ENCODE measurements at places on chromosomes 16 and 17.
A peak's percentile ranks its signal among the peaks of the same experiment; 100 is the strongest.

GRCh38 chr17:65559461-65559803 is 2.0 kb downstream of the AXIN2 start:
- no peak for DNase-seq

GRCh38 chr17:81002409-81003361 is 11.0 kb downstream of the CHMP6 start:
- DNase-seq = no peak

DNA sequence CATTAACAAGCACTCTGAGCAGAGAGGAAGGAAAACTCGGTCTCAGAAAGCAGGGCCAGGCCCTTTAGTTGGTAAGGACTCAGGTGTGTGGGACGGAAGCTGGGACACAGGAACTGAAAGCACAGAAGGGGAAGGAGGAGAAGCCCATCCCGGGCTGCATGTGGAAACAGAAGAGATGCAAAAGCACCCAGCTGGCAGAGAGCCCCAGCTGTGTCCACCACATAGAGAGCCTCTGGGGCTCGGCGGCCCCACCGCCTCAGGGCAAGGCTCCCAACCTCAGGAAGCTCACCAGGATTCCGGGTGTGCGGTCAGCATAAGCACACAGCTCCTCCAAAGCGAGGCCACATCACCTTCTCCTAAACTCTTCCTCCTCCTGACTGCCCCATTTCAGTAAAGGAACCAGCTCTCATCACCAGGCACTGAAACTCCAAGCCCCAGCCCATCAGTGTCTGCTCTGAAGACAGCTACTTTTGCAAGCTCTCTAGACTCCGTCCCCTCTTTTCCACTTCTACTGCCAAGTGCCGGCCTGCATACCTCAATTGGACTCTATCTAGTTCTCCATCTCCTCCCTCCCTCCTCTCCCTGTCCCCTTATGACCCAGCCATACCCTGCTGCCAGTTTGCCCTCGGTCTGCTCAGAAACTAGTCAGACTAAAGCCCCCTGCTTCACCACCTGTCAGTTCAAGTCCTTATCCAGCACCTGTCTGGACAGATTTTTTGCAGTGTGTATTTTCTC is 6.0 kb downstream of the ST3GAL2 start:
- no peak for DNase-seq

- no peak for DNase-seq
These were observed 29.9 kb downstream of the CFAP20 start for GRCh38 chr16:58099097-58099955.

DNA sequence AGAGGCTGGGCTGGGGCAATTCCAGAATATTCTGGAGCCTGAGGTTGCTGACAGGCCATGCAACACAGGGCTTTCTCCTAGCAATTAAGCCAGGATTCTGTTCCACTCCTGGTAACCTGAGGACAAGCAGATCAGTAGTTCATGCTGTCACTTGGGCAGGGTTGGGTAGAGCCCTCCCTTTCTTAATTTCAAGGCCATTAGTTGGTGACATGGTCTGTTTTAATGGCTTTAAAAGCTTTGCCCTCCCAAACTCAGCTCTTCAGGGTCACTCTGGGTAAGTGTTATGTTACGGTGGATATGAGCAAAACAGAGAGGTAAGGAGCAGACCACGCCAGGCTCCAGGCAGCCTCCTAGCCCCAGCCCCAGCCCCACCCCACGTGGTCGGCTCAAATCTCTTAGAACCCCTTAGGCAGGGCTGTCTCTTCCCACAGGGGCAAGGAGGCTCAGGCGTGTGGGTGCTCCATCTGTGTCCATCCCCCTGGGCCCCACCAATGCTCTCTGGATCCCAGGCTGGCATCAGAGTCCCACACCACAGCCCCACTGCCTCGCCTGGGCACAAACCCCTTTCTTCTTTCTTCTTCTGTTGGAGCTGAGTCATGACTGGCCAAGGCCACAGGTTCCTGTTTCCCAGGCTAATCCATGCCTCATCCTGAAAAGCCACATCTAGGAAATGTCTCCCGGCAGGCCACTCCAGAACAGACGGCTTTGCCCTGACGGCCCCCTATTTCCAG is 27.5 kb downstream of the CEP295NL start:
- DNase-seq = no peak

- DNase-seq = no peak
These were observed 133.1 kb downstream of the SDK2 start for GRCh38 chr17:73510981-73511718.

GRCh38 chr17:8855477-8856204 is 11.8 kb downstream of the PIK3R6 start:
- DNase-seq = no peak

- DNase-seq = no peak
These were observed 11.9 kb upstream of the CYTH1 start for GRCh38 chr17:78793968-78794367.

DNA sequence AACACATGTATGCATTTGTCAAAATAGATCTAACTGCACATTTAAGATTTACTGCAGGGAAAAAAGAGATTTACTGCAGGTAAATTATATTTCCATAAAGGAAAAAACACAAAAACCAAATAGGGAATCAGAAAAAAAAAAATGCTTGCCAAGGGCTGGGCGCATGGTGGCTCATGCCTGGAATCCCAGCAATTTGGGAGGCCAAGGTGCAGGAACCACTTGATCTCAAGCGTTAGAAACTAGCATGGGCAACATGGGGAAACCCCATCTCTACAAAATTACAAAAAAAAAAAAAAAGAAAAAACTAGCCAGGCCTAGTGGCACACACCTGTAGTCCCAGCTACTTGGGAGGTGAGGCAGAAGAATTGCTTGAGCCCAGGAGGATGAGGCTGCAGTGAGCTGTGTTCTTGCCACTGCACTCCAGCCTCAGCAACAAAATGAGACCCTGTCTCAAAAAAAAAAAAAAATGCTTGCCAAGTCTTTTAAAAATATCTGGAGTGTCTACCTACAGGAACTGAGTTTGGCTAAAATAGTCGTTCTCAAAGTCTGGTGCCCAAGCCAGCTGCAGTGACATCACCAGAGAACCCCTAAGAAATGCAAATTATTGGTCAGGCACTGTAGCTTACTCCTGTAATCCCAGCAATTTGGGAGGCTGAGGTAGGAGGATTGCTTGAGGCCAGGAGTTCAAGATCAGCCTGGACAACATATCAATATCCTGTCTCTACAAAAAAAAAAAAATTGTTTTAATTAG is 17.5 kb downstream of the TRIM25 start:
- DNase-seq = no peak

GRCh38 chr16:5030251-5030870 is 3.4 kb downstream of the NAGPA start:
- no peak for DNase-seq

GRCh38 chr17:41168121-41168520 is at the start of gene KRTAP4-3:
Gene KRTAP4-3, minus strand, starts transcription at chr17:41168221. Its CDS starts 49 bp downstream, at chr17:41168172.
- DNase-seq = no peak

DNA sequence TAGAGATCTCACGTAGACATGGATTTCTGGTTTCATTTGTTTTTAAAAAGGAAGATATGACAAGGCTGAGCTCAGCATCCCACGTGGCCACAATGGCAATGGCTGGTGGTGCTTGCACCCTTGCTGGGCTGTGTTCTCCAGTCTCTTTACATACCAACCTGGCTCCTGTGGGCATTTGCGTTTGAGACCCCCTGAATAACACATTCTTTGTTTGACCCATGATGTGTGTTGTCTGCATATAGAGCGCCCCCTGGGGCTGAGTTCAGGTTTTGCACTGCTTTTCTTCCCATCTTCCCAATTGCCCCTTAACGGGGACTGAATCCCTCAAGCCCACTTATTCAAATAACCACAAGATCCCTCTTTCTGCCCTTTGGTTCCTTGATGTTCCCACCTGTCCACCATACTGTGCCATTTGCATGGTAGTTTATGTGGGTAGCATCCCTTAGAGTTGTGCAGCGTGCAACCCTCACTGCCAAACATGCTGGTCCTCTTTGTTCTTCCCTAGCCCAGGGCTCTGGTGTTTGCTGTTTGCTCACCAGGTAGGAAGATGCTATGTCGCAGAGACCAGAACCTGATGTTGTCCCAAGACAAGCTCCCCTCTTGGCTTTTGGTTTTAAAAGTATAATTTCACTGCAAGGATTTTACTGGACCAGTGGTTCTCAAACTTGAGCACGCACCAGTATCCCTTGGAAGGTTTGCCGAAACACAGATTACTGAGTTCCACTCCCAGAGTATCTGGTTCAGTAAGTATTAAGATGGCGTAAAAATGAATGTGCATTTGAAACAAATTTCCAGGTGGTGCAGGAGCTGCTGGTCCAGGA is 38.5 kb upstream of the NKD1 start:
- no peak for DNase-seq

- DNase-seq = no peak
These were observed 5.4 kb downstream of the ZCCHC14 start for GRCh38 chr16:87487361-87487924.

GRCh38 chr16:11180489-11180888 is 75.5 kb downstream of the SOCS1 start:
- no peak for DNase-seq

DNA sequence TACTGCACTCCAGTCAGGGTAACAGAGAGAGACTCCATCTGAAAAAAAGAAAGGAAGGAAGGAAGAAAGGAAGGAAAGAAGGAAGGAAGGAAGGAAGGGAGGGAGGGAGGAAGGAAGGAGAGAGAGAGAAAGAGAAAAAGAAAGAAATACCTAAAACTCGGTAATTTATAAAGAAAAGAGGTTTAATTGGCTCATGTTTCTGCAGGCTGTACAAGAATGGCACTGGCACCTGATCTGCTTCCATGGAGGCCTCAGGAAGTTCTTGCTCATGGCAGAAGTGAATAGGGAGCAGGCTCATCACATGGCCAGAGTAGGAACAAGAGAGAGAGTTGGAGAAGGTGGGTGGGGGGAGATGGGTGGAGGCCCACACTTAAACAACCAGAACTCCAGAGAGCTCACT is 215.2 kb upstream of the IRX3 start:
- DNase-seq = no peak

DNA sequence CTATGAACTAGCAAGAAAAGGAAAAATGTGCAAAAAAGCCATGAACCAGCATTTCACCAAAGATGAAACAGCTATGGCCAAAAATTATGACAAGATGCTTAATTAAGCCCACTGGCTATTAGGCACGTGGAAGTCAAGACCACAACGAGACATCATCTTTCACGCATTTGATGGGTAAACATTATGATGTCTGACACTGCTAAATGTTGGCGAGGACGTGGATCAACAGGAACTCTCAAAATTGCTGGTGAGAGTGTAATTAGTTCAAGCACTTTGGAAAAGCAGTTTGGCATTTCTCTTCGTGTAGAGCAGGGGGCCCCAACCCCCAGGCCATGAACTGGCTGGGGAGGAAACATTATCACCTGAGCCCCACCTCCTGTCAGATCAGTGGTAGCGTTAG is 39.6 kb upstream of the ADGRG1 start:
- DNase-seq = no peak

GRCh38 chr17:49783791-49784190 is 4.7 kb upstream of the KAT7 start:
- DNase-seq = no peak

- DNase-seq = peak; percentile 18
These were observed 81.8 kb downstream of the PRKCB start for GRCh38 chr16:23917621-23918020.

DNA sequence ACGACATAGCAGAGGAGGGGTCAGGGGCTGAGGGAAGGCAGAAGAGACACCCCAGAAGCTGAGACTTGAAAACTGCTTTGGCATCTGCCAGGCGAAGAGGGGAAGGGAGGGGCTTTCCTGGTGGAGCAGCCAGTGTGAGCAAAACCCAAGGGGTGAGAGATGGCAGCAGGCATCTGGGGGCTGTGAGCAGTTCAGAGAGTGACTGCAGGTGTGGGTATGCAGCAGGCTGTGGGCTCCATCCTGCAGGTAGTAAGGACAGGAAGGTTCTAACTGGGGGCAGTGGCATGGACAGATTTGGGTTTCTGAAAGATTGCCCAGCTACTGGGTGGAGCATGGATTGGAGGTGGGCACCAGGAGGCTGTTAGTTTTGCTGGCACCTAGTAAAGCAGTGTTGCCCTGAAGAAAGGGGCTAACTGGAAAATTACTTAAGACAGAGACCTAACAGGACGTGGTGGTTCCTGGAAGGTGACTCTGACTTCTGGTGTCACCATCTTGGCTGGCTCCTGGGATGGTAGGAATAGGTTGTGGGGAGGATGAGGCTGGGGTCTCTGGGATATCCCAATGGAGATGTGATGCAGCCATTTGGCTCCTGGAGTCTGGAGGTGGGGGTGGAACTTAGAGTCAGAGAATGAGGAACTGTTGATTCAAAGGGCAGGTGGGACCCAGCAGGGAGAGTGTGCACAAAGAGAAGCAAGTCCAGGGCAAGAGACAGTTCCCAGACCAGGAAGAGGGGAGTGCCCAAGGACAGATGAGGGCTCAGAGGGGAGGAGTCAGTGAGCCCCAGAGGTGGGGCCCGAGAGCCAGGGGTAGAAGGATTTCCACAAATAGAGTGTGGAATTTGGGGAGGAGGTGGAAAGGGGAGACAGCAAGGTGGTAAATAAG is 11.2 kb downstream of the BCL7C start:
- no peak for DNase-seq

GRCh38 chr16:53489755-53490154 is 13.3 kb downstream of the AKTIP start:
- no peak for DNase-seq

DNA sequence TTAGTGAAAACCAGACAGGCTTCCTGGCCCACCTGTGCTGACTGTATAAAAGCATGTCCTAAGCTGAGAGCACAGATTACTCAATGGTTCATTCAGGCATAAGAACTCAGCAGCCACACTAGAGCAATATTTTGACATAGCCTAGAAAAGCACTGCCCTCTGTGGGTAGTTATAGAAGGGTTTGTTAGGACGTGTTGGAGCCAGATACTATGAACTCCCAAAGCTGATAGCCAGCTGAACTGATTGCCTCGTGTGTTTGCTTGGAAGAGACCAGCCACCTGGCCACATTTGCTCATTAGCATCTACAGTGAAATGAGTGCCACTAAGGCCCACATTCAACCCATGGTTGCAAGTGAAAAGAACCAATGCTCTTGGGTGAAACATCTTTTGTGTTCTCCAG is 30.8 kb upstream of the ABCA5 start:
- no peak for DNase-seq

DNA sequence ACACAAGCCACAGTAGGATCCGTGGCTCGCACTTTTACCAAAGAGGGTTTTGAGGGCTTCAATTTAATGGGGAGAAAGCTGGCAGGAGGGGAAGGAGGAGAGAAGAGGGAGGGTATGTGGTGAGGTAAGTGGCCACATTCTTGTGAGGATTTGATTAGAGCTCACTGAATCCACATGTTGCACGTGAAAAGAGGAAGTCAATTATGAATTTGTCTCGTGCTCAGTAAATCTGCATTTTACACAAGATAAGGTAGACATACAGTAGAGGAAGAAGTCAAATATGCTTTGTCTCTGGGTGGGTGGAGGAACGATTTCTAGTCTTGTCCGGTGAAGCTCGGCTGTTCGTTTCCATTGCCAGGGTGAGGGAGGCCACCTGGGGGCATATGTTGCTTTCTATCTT is 862 bp downstream of the ZNF232 start:
- no peak for DNase-seq
